HEK293T (cell line): ENCODE measurements at places on chromosomes 13 and 19.

DNA sequence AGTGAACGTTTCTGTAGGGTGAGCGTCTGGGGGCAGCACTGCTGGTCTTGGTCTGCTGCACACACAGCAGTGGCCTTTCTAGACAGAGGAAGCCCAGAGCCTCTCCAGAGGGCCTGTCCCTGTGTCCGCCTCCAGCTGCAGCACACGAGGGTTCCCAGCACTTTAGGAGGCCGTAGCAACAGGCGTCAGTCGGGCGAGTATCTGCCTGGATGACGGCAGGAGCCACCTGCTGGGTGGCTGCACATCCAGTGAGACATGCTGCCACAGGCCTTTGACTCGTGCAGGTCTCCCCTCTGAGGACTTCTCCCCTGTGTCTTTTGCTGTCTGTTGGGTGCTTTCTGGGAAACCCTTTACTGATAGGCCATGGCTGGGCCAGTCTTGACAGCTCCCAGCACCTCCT is 22.1 kb downstream of the AP2A1 start:
- DNase-seq, result no peak

GRCh38 chr19:2455851-2456570 is 748 bp downstream of the LMNB2 start:
- peak; percentile 48 for DNase-seq

DNA sequence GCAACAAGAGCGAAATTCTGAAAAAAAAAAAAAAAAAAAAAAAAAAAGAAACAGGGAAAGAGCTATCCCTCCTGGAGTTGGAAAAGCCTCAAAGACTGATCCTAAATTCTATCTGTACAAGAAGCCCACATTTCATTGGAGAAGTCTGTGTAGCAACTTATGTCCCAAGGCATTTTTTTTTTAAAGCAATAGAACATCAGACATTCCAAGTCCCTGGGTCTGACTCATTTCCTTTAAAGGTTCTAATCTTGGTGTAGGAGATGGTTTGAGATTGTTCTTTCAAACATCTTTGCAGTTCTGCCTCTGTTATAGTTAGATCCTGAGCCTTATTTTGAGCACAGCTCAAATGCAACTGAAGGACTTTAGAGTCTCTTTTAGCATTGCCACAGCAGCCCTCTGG is 706.5 kb upstream of the MIR17HG start:
- no peak for DNase-seq

GRCh38 chr19:32269831-32270230 is 75.6 kb upstream of the ZNF507 start:
- DNase-seq, result no peak

DNA sequence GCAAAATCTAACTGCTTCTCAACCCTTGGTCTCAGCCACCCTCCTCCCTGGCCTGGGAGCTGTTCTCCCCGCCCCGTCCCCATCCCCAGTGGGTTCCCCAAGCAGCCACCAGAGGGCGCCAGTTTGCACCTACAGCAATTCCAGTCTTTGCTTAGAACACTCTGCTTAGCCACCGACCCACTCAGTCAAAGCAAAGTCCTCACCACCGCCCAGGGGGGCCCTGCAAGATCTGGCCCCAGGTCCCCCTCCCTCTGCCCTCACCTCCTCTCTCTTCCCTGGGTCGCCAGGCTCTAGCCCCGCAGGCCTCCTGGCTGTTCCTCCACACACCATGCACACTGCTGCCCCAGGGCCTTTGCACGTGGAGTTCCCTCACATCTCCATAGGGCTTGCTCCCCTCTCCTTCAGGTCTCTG is 12.4 kb downstream of the TMEM143 start:
- DNase-seq, result peak; percentile 83
